ENCODE measurements at places on chromosomes 3 and 15.

DNA sequence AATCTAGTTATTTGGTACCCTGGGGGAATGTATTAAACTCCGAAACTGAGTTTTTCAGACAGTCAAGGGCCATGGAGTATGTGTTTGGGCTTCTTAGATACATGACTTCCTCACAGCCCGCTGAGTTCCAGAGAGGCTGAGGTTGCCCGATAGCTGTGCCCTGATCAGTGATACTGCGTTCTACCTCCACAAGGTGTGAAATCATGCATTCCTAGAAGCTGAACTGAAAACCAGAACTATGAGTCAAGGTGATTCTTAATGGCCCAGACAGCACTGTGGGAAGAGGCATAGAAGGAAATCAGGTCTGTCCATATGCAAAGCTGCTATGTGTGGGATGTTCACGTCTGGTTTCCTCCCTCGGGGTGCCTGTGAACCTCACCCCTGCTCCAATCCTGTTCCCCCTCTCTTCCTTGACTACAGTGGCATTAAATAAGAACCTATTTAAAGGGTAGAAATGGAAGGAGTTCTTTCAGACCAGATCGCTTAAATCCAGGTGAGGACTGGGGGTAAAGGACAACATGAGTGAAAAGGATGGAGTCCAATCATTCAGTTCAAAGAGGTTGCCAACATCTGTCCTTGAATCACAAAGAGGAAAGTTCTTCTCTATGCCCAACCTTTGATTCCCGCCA, 74.3 kb downstream of the MYO1E start:
- DNase-seq: no peak

DNA sequence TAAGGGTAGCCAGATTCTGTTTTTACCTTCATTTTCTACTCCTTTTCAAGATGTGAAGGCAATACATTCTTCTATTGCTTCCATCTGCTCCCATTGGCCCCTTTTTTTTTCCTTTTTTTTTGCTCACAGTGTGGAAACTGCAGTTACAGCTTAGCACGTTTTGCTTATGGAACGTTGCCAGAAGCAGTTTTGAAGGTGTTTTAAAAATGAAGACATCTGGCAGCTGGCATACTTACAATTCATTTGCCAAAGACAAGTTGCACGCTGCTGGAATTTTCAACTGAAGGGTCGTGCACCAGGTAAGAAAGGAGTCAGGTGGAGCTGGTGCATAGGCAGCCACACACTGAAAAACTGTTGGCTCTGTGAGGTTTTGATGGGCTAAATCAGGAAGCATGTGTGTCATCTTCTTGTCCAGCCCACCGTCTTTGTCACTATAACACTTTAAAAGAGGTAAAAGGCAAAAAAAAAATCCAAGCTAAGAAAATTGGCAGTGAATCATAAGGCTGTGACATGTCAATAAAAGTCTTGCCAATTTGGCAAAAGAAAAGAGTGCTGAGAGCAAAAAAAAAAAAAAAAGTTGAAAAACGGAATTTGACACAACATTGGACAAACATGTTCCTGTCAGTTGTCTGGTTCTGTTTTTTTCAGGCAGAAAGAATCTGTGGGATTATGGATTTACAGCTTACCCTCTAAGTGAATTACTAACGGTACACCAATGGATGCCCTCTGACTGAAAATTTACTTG, 225.4 kb upstream of the SOX2 start:
- no peak for DNase-seq

- no peak for DNase-seq
These were observed 13.1 kb upstream of the LRRC2 start for GRCh38 chr3:46578973-46579755.

DNA sequence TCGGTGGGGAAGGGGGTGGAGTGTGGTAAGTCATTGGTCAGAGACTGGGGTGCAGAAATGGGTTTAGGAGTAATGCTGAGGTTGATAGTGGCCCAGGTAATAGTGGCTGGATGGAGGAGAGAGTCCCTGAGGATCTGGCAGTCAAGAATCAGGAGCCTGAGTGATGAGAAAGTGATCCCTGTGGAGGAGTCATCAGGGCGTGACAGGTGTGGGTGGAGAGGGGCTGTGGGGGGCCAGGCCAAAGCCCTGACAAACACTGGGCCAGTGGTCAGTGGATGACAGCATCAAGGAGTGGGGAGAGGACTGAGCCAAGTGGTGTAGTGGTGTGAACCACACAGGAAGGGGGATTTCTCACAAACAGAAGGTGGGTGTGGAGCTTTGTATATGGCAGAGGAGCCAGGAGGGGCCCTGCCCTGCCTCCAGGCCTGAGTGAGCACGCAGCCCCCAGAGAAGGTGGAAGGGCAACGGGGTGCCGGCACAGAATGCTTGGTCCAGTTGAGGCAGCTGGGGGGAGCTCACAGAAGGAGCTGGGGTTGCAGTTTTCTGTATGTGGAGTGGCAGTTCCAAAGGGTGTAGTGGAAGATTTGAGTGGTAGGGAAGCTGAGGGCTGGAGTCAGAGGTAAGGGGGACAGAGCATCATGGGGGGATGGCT, 77.1 kb downstream of the SPSB4 start:
- no peak for DNase-seq
